Choroid plexus epithelial cell (primary cell): ENCODE measurements at places on chromosomes 1 and 21.

- DNase-seq: no peak
Measured at GRCh38 chr1:207027206-207027777, 5.3 kb downstream of the C1orf116 start.

GRCh38 chr1:195663549-195664280 lies 944.5 kb downstream of the KCNT2 start:
- peak; percentile 85 for DNase-seq

DNA sequence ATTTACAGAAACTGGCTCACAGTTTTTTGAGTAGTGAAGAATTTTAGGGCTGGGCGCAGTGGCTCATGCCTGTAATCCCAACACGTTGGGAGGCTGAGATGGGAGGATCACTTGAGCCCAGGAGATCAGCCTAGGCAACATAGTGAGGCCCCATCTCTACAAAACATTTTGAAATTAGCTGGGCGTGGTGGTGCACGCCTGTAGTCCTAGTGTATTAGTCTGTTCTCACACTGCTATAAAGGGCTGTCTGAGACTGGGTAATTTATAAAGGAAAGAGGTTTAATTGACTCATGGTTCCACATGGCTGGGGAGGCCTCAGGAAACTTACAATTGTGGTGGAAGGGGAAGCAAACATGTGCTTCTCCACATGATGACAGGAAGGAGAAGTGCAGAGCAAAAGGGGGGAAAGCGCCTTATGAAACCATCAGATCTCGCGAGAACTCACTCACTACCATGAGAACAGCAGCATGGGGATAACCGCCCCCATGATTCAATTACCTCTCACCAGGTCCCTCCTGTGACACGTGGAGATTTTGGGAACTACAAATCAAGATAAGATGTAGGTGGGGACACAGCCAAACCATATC lies 24.4 kb upstream of the DYRK1A start:
- no peak for DNase-seq

GRCh38 chr1:84883286-84883685 lies 9.7 kb downstream of the LPAR3 start:
- peak; percentile 35 for DNase-seq

DNA sequence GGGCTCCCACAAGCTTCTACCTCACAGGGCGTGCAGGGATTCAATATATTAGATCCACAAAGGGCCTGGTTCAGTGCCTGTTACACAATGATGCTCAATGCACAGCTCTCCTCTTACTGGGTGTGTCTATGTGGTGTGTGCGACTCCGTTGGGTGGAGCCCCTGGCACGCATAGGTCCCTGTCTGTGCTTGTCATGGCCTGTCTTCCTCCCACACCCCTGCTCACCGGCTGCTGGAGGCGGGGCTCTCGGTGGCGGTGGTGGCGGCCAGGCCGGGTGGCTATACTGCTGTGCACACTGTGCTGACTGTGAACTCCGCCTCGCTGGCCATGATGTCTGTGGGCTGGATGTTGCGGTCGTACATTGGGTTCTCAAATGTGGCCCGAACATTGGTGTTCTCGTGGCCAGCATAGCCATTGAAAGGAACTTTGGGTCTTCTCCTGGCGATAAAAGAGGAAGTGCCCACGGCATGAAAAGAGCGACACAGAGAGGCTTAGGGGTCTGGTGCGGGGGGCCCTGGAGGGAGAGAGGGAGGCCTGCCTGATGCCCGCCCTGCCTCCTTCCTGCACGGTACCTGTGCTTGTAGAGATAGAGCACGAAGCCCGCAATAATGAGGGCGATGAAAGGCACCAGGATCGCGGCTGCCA lies 46.9 kb downstream of the ZSCAN20 start:
- no peak for DNase-seq

- no peak for DNase-seq
Measured at GRCh38 chr1:160567858-160568682, 11.2 kb downstream of the CD84 start.
